ENCODE measurements at places on chromosomes 2 and 18.

- DNase-seq = no peak
Observed at GRCh38 chr18:63312019-63312409, 7.6 kb downstream of the BCL2 start.

- no peak for DNase-seq
Observed at GRCh38 chr2:196041786-196042185, 26.9 kb downstream of the DNAH7 start.

DNA sequence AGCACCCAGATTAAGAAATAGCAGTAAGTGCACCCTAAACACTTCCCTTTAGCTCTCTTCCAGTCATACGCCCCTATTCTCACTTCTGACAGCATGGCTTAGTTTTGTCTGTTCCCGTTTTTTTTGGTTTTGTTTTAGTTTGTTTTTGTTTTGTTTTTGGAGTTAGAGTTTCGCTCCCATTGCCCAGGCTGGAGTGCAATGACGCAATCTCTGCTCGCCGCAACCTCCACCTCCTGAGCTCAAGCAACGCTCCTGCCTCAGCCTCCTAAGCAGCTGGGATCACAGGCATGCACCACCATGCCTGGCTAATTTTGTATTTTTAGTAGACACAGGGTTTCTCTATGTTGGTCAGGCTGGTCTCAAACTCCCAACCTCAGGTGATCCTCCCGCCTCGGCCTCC is 2067.7 kb downstream of the SUCLG1 start:
- no peak for DNase-seq

DNA sequence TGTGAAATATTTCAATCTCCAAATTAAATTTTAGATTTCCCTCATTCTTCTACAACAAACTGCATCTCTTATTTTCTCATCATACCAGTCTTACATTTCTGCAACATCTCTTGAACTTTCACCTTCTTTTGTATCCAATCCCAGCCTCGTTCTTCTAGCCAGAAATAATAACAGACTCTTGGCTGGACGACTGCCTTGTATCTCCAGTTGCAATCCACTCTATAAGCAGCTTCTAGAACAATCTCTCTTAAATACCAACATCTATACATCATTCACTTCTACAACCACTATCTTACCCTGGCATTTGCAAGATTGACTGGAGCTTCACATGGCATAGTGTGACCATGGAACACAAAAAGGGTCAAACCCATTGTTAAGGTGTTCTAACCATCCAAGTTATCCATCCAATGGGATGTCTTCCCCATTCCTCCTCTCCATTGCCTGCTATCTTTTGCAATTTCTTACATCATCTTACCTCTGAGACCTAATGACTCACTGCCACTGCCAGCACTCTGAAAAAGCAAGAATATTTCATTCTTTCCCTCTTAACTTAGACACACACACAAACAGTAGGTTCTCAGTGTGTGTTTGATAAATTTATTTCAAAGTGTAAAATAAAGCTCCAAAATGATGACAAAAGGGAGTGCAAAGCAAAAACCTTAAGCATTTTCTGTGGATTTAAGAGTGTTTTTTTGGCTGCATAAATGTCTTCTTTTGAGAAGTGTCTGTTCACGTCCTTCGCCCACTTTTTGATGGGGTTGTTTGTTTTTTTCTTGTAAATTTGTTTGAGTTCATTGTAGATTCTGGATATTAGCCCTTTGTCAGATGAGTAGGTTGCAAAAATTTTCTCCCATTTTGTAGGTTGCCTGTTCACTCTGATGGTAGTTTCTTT is 145.6 kb downstream of the METTL4 start:
- DNase-seq = no peak

DNA sequence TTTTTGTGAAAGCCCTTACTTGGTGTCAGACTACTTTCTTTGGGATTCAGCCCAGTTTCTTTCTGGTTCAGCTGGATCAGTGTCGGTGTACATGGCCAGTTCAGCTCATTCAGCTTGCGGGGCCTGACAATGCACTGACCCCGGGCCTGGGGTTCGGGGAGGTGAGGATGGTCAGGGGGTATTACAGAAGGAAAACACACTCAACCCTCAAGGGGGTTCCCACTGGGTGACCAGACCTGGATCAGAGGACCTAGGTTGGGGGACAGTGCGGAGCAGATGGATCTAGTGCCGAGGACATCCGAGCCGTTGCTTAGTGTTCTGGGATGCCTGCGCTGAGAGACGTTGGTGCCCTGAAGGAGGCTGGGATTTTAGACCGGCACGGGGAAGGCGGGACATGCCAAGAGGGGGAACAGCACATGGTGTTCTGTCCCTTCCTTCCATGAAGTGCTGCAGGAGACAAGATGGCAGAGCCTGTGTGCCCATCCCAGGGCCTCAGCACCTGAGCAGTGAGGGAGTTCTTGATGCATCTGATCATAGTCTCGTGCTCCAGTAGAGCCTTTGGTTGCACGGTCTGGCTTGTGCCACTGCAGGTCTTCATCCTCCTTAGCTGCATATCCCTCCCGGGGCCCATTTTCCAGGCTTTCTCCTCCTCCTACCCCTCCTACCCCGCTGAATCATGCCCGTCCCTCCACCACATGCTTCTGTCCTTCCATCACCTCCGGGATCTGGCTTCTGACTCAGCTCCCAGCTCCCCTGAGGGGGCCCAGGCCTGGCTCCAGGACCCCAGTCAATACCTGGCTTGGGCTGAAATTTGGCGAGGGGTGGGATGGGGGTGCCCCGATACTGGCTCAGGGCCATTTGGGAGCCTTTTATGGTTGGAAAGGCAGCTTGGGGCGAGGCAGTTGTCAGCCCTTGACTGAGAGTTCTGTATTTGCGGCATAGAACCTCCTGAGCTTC is 18.0 kb downstream of the SPEG start:
- DNase-seq = peak; percentile 78

- DNase-seq = no peak
Observed at GRCh38 chr18:3966642-3967358, 488.3 kb downstream of the DLGAP1 start.

DNA sequence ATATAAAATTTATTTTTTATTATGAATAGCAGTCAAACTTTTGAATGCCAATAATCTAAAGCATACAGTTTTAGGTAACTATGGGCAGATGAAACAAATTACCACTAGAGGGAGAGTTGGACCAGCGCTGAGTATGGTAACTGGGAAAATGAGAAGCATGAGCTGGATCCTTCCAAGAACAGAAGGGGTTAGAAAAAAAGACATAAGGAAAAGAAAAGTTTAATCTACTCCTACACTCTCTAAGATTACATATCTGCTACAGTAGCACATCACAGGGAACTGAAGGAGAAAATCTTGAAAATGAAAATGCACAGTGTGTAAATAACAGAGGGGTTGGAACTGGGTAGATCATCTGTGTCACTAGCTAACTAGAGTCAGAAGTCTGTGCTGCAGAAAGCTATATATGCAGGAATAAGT is 15.5 kb downstream of the REG3G start:
- DNase-seq = no peak

- DNase-seq = no peak
Observed at GRCh38 chr2:217047209-217047608, 187.3 kb upstream of the TNP1 start.

- no peak for DNase-seq
Observed at GRCh38 chr2:50346629-50347357, 685.1 kb downstream of the NRXN1 start.

- no peak for DNase-seq
Observed at GRCh38 chr2:156864325-156864724, 393.2 kb upstream of the GALNT5 start.

- no peak for DNase-seq
Observed at GRCh38 chr2:211455216-211455841, 898.9 kb downstream of the CPS1 start.

DNA sequence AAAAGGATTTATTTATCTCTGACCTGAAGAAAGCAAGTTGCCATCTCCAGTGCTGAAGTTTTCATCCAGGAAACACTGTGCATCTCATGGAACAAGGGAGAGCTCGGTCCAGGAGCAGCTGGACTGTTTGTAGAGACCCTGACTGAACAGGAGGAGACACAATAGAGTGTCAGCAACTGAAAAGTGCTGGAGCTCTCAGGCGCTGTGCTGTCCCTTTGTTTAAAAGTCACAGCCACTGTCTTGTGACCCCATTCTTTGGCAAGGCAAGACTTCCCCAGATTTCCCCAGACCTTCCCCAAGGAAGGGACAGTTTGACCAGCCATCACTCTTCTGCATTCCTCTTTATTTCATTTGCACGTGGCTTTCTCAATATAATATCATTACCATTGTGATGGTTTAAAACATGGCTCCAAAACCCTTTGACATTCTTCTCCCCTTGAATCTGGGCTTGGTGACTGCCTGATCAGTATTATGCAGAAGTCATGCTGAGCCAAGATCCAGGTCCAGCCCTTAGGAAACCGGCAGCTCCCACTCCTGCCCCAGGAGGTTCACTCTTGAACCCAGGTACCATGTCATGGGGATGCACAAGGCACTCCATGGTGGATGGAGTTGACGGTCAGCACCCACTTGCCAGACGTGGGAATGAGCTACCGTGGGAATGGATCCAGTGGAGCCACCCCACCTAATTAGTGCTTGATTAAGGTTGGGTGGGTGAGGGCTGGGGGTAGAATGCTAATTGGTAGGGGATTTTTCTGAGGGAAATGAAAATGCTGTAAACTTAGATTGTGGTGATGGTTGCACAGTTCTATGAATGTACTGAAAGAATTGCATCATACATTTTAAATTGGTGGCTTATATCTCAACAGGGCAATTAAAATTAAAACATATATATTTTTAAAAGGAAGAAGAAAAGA is 497.9 kb upstream of the RAB6C start:
- no peak for DNase-seq

- no peak for DNase-seq
Observed at GRCh38 chr2:228369400-228370031, 188.0 kb upstream of the SPHKAP start.

GRCh38 chr2:21318263-21318662 is 194.5 kb downstream of the TDRD15 start:
- DNase-seq = no peak

DNA sequence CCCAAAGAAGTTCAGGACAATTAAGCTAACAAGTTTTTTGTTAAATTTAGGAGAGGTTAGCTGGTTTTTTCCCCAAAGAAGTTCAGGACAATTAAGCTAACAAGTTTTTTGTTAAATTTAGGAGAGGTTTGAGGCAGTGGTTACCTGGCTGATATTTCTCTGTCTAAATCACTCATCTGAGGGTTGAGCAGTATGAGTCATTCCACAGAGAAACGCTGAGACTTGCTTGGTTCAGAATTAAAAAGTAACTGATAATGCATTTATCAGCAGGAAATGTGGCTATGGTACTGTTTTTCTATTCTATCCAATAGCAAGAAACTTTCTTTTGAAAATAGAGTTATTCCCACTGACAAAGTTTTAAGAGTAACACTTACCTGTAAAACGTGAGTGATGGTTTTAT is 22.8 kb upstream of the KIDINS220 start:
- DNase-seq = no peak

GRCh38 chr2:143001501-143001900 is 124.0 kb downstream of the KYNU start:
- DNase-seq = no peak

DNA sequence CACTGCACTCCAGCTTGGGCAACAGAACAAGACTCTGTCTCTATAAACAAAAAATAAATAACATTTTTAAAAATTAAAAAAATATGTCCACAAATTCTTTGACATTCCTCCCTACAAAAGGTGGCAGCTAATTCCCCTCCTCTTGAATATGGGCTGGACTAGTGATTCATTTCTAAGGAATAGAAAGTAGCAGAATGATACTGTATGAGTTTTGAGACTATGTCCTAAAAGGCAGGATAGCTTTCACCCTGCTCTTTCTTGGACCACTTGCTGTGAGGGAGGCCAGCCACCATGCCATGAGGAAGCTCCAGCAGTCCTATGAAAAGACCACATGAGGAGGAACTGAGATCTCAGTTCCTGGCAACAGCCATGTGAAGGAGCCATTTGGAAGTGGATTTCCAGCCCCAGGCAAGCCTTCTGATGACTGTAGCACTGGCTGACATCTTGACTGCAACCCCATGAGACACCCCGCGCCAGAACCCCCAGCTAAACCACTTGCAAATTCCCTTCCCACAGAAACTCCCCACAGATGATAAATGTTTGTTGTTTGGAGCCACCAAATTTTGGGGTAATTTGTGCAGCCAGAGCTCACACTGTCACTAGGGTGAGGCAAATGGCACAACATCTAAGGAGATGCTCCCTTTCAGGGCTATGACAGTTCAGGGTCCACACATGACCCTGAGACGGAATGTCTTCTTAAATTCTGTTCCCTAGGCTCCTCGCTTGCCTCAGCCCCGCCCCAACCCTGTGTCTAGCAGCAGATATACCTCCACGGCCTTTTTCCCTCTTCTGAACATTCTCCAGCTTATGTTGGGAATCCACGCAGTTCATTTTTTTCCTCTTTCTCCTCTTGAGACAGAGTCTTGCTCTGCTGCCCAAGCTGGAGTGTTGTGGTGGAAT is 17.1 kb upstream of the ATOH8 start:
- no peak for DNase-seq

- no peak for DNase-seq
Observed at GRCh38 chr2:137172162-137172561, 406.8 kb downstream of the THSD7B start.

GRCh38 chr2:111071600-111072171 is 49.0 kb upstream of the BCL2L11 start:
- peak; percentile 33 for DNase-seq

- DNase-seq = no peak
Observed at GRCh38 chr2:71940695-71941094, 207.0 kb downstream of the CYP26B1 start.

GRCh38 chr18:73826098-73826497 is 321.5 kb downstream of the FBXO15 start:
- DNase-seq = no peak

DNA sequence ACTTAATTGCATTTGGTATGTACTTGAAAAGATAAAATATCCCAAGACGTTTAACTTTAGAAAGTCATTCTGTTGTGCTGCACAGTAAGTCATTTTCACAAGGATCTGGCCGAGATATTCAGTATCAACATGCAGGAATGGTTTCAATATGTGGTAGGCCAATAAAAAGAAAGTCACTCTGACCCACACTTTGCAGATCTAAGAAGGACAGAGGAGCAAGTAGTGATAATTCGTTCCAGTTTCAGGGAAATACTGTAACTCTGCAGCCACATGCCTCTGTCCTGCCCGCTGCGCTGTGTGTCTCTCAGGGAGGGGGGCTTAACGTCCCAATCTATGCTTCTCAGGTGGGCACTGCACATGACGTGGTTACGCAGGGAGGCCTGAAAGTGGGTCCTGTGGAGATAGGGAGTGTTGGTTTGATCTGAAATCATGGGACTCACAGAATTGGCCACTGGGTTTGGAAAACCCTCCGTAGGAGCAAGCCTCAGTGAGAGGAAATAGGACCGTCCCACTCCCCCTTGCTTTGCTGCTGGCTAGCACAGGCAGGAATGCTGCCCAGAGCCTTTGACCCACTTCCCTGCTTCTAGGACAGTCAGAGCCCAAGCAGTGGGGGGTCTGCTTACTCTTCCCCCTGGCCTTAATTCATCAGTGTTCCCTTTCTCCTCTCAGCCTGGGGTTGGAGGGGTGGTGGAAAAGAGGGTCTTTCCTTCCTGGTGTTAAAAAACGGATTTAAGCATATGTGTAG is 314.7 kb upstream of the SPRED2 start:
- DNase-seq = peak; percentile 59

- no peak for DNase-seq
Observed at GRCh38 chr2:231297108-231297908, 98.2 kb upstream of the B3GNT7 start.

All from left hindlimb (tissue), 1 donor.